ENCODE measurements at places on chromosomes 13 and 19.

GRCh38 chr13:88729605-88730004, 1058.4 kb downstream of the SLITRK5 start:
- no peak for DNase-seq

DNA sequence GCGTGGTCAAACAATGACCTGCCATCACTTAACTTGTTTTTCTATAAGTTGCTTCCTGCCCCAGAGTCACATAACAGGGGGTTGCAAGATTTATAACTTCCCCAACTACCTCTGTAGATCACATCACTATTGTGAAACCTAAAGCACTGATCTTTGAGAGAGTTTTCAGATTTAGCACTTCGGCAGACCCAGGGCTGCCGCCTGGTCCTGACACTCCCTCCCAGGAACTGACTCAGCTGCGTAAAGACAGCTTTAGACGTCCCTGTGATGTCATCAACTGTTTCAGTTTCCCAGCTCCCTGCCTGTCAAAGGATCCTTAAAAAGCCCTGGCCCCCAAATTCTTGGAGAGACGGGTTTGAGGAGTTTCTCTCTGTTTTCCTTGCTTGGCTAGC, 33.3 kb downstream of the IGFL2 start:
- DNase-seq, result no peak

- no peak for DNase-seq
Measured at GRCh38 chr13:91464336-91464735, 65.9 kb downstream of the GPC5 start.

- no peak for DNase-seq
Measured at GRCh38 chr19:49946415-49946814, 14.6 kb downstream of the SIGLEC11 start.

DNA sequence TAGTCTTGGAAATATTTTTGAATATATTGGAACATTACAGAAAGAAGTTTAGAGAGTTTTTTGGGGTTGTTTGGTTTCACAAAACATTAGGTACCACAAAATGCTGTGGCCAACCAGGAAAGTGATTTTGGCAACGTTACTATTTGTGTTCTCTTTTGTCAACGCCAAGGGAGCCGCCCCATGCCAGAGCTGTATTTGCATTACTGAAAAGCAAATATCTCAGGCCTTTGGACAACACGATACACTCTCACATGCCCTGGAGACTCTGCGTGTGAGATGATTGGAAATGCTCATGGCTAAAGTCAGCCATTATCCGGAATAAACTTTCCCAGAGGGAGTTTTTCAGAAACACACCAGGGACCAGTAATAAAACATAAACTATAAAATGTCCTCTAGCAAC, 324.6 kb downstream of the SHISA2 start:
- no peak for DNase-seq

GRCh38 chr13:24618011-24618955, 61.9 kb upstream of the ATP12A start:
- DNase-seq, result no peak

DNA sequence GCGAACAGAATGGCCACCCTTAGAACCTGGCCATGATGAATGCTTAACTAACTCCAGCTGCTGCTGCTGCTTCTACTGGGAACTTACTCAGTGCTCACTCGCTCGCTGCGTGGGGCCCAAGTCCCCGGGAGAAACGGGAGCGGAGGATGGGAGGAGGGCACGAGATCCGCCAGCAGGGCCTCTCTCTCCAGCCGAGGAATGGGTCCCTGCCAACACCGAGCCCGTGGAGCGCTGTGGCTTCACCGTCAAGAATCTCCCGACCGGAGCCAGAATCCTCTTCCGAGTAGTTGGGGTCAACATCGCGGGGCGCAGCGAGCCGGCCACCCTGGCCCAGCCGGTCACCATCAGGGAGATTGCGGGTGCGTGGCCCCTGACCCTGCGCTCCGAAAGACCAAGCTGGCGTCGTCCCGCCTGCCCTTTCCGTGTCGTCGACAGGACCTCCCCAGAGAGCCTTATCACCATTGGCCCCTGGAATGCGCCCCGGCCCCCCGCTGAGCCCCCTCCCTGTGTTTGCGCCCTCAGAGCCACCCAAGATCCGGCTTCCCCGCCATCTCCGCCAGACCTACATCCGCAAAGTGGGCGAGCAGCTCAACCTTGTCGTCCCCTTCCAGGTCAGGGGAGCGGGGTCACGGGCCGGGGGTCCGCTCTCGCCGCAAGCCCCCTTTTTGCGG, 17.8 kb upstream of the EMC10 start:
- DNase-seq, result no peak

DNA sequence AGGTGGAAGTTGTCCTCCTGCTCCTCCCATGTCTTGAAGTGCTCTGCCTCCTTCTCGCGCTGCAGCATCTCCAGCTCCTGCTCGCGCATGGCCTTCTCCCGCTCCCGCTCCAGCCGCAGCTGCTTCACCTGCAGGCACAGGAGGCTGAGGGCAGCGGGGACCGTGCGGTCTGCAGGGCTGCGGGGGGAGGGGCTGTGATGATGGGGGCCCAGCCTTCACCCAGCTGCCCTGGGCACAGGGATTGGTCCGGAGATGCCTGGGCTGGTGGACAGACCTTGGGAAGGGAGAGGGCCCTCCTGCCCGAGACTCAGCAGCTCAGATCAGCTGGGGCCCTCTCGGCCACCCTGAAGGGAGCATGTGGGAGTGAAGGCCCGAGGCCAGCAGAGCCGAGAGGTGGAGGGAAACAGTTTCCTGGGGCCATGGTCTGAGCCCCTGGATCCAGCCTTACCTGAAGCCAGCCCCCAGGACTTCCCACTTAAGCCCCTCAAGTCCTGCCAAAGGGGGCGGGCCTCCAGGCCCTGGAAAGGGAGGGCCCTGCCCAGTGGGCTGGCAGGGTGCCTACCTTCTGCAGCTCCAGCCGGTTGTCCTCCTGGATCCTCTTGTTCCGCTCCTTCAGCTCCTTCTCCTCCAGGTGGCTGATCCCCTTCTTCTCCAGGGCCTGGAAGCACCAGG, 6.3 kb downstream of the CACTIN start:
- DNase-seq, result no peak

- DNase-seq, result no peak
Measured at GRCh38 chr13:30639671-30640070, 22.0 kb downstream of the USPL1 start.

DNA sequence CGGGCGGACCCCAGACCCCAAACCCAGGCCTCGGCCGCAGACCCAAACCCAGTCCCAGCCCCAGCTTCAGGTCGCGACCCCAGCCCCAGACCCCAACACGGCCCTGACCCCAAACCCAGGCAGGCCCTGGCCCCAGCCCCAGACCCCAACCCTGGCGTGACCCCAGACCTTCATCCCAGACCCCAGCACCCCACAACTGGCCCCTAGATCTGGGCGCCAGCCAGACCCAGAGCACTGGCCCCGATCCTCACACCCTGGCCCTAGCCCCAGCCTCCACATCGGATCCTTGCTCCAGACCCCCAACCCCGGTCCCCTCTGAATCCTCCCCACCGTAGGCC, 7.5 kb downstream of the MBD3 start:
- DNase-seq, result no peak

- DNase-seq, result no peak
Measured at GRCh38 chr19:16190198-16190597, 5.0 kb downstream of the FAM32A start.

All from NCI-H1105 treated with DMSO at 0.1 percent for 48 hours (cell line).